Fibroblast of lung (primary cell): ENCODE measurements at places on chromosomes 5 and 9.

DNA sequence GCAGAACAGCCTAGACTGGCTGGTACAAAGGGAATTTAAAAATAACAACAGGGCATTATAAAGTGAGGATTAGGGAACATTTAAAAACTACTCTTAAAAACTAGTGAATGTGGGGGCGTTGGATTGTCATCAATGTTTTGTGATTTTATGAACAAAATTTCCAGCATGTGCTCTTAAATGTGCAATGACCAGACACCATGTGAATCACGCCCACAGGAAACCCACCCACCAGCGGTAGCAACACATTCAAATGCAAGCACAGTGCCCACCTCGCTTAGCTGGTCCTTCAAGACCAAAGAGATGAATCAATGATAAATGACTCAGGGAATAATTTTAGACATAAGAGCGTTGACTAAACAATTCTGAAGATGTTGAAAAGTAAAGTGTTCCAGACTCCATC is 40.9 kb downstream of the S1PR3 start:
- no peak for DNase-seq

DNA sequence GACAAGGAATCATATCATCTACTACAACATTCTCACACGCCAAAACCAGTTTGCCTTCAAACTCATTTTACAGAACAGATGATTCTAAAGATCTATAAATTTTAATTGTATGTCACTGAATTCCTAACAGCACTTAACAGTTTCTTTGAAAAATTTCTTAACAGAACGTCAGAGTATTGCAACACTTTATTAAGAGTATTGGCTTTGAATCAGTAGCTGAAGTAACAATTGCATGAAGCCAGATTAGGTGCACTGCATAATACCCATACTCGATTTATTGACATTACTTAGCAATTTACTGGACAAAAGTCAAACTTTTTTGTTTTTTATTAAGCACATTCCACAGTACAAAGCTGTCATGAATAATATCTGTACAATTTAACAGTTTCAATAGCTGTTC is 75.8 kb downstream of the SMIM23 start:
- DNase-seq: peak; percentile 25

GRCh38 chr5:94388773-94389514 is 229.5 kb downstream of the KIAA0825 start:
- no peak for DNase-seq

DNA sequence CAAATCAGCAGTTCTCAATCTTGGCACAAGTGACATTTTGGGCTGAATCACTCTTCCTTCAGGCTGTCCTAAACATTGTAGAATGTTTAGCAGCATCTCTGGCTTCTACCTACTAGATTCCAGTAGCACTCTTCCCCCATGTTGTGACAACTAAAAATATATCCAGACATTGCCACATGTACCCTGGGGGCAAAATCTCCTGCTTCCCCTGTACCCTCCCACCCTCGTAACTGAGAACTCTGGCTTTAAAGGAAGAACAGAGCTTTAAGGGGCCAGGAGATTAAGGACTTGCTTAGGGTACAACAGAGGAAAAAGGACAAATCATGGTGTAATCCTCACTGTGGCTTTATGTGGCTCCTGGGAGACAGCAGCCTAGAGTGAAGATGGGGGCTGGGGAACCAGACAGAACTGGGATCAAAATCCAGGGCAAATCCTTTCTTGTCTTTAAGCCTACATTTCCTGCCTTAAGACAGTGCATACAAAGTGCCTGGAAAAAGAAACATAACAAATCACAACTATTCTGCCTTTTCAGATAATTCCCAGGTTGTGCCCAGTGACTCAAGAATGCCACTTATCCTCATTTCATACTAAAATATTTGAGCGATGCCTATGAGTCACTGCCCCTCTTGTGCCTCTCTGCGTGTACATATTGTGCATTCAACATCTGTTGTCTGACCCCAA is 109.3 kb downstream of the DAPK1 start:
- DNase-seq: peak; percentile 88

GRCh38 chr5:59596586-59597350 is 296.8 kb downstream of the PDE4D start:
- peak; percentile 65 for DNase-seq

DNA sequence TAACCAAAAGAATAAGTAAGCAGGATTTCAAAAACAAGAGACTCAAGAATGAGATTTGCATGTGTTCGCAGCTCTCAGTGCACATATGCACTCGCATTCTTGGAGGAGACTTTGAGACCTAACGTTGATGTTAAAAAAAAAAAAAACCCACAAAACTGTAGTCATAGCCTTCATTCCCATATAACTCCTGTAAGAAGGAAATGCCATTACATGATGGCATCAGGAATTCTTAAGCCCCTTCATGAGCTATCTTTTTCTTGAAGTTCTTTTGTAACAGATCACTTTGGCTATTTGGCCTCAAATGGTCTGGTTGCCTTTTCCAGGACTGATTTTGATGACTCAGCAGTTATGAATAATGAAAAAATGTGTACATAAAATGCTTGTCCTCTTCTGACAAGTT is 113.8 kb downstream of the ALDH1A1 start:
- peak; percentile 64 for DNase-seq

GRCh38 chr9:34986540-34987047 is 3.0 kb upstream of the DNAJB5 start:
- no peak for DNase-seq

DNA sequence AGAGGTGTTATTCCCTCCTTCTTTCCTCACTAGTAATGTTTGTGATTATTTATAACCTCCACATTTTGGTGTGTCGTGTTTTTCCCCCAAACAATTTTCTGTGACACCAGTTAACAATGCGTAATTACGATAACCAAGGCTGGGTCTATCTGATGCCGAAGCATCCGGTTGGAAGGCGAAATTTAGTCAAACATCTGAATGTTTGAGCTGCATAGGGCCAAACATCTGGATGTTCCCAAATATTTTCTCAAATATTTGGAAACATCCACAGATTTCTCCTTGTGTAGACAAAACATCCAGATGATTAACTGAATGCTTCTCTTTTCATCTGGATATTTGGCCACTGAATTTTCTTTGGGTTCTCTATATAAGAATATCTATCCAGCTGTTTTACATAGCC is 371.7 kb downstream of the NFIB start:
- DNase-seq: no peak

DNA sequence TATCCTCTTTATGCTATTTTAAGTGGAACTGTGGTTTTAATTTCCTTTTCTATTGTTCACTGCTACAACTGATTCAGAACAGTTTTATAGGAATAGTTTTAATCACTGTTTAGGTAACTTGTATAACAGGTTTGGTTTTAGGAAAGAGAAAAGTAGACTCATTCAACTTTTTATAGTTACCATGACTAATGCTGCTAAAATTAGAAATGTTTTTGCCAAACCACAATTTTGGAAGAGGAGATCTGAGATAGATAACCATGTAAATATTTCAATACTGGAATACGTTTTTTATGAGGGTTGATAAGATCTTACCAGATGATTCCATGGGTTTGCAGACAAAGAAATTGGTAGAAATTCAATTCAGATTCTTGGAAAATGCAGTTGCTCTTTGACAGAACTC is 404.6 kb upstream of the ARRDC3 start:
- DNase-seq: peak; percentile 61

DNA sequence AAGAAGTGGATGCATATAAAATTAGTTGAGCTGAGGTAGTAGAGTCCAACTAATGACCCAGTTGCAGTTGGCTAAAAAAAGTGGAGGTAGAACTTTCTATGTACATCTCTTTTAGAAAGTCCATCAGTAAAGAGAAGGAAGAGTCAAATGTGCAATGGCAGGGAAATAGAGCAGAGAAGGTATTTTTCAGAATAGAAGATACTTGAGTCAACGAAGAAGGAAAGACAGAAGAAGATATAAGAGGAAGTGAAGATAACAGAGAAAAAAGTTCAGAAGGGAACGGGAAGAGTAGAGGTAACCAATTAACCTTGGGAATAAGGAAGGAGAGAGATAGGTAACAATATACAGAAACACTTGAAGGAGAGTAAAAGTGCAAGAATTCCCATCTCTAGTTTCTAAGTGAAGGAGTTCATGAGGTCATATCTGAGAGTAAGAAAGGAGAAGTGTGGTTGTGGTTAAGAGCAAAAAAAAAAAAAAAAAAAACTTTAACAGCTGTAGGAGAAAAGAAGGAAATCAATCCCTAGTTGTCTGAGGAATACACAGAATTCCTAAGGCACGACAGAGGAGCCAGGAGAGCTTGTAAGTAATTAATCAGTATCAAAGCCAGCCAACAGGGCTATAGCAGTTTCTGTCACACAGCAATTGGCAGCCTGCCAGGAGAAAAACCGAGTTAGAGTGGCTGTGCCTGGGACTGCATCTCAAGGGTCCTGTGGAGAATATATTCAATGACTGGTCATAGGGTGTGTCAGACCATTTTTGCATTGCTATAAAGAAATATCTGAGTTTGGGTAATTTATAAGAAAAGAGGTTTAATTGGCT is 61.0 kb downstream of the ARL15 start:
- DNase-seq: no peak

DNA sequence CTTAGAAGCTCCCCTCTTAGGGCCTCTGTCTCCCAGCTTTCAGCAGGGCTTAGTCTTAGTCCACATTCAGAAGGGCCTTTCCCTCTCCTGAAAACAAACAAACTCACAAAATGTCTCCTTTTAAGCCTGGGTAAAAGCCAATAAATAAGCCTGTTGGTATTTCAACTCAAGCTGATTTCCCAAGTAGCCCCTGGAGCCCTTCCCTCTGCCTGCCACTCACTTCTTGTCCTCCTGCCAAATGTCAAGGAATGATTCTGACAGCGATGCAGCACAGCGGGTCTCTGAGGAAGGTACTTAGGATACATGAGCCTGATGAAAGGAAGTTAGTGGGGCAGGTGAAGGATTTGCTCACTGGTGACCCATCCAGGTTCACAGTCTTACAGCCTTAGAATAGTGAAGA is 210.5 kb downstream of the PJA2 start:
- DNase-seq: no peak

GRCh38 chr5:68460147-68460798 is 244.7 kb downstream of the PIK3R1 start:
- DNase-seq: peak; percentile 83

GRCh38 chr9:34540827-34541226 is 18.0 kb upstream of the ENHO start:
- peak; percentile 20 for DNase-seq

DNA sequence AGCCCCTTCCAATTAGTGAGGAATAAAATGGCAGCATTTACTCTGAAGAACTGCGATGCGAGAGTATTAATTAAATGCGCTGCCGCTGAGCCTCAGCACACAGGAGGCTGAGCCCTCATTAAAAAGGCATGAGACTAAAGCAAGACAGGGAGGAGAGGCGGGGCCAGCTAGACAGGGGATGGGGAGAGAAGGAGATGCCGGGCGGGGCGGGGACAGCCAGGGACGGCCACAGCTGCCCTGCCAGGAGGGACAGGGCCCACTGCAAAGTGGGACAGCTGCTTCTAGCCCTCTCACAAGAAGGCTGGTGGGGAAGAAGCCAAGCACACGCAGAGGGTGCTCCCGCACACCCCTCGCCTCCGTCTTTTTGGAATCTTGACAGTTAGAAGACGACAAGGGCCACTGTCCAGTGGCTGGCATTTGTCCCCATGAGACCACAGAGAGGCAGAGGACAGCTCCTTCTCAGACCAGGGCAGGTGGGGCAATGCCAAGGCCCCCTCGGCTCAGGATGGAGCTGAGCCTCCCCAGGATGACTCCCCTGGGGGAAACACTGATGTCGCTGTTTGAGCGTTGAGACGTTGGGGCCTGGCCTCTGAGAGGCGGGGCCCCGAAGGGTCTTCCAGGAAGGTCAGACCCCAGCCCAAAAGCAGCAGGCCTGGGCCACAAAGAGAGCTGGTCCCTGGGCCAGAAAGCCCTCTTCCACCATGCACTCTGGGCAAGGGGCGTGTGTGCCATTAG is 26.9 kb downstream of the ADAMTS2 start:
- DNase-seq: no peak

DNA sequence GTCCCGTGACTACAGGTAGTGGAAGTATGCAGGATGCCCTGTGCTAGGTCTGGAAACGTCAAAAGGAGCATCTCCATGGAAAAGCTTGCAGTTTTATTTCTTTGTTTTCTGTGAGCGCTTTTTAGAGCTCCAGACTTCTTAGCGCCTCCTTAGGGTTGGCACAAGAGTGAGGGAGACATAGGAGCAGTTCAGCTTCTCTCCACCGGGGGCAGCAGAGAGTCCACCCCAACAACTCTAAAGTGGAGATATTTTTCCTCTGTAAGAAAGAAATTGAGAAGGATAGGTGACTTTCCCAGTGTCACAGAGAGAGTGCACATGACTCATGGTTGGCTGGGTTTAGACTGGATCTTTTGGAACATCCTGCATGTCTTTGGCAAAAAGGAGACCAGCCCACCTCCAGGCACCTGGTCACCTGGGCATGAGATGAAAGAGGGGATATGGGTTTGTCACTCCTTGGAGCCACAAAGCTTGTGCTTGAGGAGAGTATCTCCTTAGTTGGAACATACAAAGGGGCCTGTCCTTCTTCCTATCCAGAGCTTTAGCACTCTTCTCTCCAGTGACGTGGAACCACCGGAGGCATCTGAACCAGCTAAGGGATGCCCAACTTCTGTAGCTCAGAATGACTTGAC is 637.7 kb downstream of the SEMA5A start:
- peak; percentile 23 for DNase-seq

GRCh38 chr9:114446036-114446435 is 58.3 kb upstream of the AKNA start:
- peak; percentile 15 for DNase-seq

DNA sequence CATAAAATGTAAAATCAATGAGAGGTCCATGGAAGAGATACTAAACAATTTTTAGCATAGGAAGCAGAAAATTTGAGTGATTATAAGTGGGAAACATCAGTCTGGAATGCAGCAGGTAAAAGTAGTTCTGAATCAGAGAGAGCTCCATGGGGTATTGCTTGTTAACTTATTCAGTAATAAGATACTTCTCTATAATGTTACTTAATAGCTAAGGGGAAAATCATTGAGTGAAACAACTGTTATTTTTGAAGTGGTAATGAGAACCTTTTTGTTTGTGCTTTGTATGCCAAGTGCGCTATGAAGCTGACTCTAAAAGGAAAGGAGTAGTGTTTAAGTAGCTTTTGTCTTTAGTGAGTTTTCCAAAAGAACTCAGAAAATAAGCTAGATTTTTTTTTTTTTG is 95.2 kb downstream of the ERBIN start:
- no peak for DNase-seq

GRCh38 chr5:39503155-39503554 is 78.4 kb upstream of the DAB2 start:
- peak; percentile 48 for DNase-seq

GRCh38 chr5:82664732-82665131 is 386.6 kb upstream of the RPS23 start:
- no peak for DNase-seq

- no peak for DNase-seq
These were observed 2.1 kb downstream of the CACNA1B start for GRCh38 chr9:137879566-137880150.
